ENCODE measurements at places on chromosomes 5 and 9.

DNA sequence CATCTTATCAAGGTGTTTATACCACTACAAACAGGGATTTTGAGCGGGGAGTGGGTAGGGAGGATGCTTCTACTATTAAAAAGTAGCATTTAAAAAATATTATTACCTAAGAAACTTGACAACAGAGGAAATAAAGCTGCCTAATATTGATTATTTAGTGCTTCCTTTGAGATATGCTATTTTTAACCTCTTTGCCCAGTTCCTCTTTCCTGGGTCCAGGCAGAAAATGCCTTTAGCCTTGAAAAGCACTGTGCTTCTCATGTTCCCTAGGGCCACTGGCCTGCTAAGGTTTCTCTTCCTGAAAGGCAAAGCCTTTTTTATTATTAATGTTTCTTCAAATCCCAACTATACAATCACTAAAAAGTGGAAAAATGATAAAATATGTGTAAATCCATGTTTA, 217.2 kb upstream of the HAPLN1 start:
- DNase-seq, result no peak

DNA sequence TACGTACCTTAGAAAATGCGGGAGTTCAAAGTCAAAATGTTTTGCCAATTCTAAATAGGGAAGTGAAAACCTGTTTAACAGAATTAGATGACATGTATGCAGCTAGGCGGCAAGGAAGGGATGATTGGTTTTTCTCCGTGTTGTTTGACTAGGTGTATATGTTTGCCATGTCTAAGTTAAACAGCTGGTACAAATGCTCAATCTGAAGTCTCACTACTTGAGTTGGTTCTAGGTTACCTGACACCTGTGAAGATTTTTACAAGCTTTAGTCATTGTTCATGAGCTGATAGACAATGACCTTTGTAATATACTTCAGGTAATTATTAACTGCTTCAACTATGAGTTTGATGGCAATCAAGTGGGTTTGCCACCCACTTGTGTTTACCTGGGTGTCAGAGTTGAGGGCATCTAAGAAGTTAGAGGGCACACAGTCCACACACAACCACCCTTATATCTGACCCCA, 74.3 kb downstream of the SLC44A1 start:
- DNase-seq, result no peak

DNA sequence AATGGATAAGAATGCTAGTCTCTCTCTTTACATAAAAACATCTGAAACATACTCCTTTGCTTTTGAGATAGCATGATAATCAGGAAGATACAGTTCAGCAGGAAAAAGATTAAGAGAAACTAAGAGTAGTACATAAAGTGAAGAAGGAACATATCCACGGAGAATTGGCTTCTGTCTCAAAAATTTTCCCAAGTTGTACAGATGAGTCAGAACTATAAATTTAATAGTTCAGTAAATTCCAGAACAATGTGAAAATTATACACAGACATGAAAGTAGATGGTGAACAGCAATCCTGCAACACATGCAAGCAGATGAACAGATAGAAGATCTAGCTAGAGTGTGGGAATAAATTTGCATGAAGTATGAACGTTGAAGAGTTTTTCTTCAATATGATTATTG, 691.4 kb upstream of the RIOK2 start:
- no peak for DNase-seq

DNA sequence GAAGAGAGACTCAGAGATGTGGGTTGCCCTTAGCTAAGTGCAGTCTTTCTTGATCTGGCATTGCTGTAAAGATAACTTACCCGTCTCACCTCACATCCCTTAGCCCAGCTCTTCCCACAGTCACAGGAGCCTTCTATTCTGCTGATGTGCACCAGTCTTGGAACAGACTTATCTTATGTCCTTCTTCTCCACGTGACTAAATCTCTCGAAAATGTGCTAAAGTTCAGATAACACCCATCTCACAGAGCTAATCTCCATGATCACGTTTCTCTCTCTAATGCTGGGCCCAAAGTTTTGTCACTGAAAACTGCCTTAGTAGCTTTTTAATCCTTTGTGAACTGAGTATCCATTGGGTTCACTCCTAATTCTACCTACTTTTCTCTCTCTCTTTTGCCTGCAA, 16.7 kb downstream of the SLC36A1 start:
- DNase-seq, result no peak

DNA sequence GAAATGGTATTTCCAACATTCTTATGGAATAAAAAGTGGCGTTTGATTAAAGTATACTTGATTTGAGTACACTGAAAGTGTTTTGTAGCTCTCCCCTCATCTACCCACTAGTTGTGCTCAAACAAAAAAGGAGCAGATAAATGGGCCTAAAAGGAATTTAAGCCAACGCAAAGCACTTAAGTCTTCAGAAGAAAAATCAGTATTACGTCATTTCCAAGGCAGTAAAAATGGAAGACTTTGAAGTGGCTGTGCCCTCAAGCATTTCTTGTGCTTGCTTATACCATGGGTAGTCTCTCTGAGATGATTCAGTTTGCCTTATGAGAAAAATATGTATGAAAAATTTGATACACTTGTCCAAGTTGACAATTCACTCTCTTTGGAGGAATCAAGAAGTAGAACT, 279.9 kb upstream of the CD180 start:
- DNase-seq, result no peak

DNA sequence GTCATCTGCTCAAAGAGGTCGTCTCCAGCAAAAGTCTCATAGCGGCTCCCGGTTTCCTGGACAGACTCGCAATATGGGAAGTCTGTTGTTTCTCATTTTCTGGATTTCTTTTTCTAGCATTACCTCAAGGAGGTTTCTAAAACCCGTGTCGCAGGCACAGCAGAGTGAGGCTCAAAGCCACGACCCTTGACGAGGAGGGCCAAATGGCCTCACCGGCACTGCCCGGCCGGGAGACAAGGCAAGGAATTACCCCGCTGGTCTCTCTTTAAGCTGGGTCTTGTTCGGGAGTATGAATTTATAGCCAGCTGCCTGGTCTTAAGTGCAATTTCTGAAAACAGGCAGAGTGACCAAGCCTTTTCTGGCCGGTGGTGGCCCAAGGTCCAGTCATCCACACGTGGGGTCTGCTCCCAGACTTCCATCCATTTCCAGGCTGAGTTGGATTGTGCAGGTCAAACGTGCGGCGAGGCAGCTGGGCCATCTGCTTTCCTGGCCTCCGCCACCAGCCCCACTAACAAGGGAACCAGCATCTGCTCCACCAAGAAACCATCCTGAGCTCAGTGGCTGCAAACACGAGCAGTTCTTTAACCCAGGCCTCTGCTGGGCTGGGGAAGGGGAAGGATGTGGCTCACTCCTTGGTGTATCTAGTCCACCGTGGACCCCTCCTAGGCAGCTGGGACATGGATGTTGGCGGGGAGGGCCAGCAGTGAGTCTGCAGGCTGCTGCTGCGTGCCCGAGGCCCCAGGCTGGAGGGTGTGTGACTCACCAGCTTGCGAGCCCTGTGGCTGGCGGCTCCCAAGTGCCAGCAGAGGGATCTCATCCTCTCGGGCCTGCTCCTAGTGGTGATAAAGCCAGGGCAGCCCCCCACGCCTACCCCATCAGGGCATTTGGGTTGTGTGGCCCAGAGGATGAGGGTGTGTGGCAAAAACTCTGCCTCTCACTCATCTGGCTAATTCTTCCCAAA, 55.6 kb upstream of the COL5A1 start:
- no peak for DNase-seq

- no peak for DNase-seq
These were observed 132.1 kb upstream of the MTAP start for GRCh38 chr9:21670374-21670773.

Measured in stimulated activated CD8-positive, alpha-beta memory T cell treated with anti-CD3 and anti-CD28 coated beads, Interleukin-4, amount 100 ng/mL, for 4 hours (primary cell).